Activated CD8-positive, alpha-beta T cell treated with anti-CD3 and anti-CD28 coated beads for 36 hours (primary cell): ENCODE measurements at places on chromosomes 7 and 10. TPM values are rescaled to one million over a fixed set of nuclear protein-coding genes. Genes with fewer than 3 reads are reported as not detected.

DNA sequence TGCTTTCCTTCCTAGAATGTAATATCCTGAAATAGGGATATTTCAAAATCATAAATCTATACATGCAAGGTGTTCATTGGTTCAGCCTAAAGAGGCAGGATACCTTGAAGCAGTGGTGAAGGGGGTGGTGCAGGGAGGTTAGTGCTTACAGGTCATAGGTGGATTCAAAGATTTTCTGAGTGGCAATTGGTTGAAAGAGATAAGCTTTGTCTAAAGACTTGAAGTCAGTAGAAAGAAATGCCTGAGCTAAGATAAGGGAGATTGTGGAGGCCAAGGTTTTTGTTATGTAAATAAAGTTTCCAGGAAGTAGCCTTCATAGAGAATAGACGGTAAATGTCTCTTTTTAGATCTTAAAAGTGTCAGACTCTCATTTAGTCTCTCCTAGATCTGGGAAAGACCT is 741.2 kb upstream of the ZWINT start:
- DNase-seq, result no peak
- no peaks in the 10 kb centered on the region for H3K36me3 ChIP-seq
- no peaks in the 10 kb centered on the region for H3K27me3 ChIP-seq

GRCh38 chr10:104777086-104777799 is 136.2 kb downstream of the SORCS3 start:
- peaks cover 9% of the 10 kb centered on the region for H3K27me3 ChIP-seq
- H3K36me3 ChIP-seq, result no peaks in the 10 kb centered on the region
- no peak for DNase-seq
- no peak overlapping the region for H3K4me3 ChIP-seq

GRCh38 chr7:100489824-100490223 is 6.1 kb downstream of the NYAP1 start:
- H3K4me3 ChIP-seq, result no peak overlapping the region
- peaks cover 9% of the 10 kb centered on the region for H3K4me1 ChIP-seq
- H3K36me3 ChIP-seq, result no peaks in the 10 kb centered on the region
- no peak overlapping the region for H3K27ac ChIP-seq

- no peaks in the 10 kb centered on the region for H3K27me3 ChIP-seq
- H3K36me3 ChIP-seq, result peaks cover 4% of the 10 kb centered on the region
- H3K4me3 ChIP-seq, result no peak overlapping the region
- DNase-seq, result peak; percentile 46
- peaks cover 5% of the 10 kb centered on the region for H3K4me1 ChIP-seq
- H3K27ac ChIP-seq, result no peak overlapping the region
Observed at GRCh38 chr10:124992462-124993344, 50.8 kb downstream of the ZRANB1 start.

GRCh38 chr10:44016589-44017482 is 368.1 kb downstream of the CXCL12 start:
- H3K4me1 ChIP-seq, result no peaks in the 10 kb centered on the region
- no peak overlapping the region for H3K4me3 ChIP-seq
- H3K27me3 ChIP-seq, result peaks cover 2% of the 10 kb centered on the region
- no peak overlapping the region for H3K27ac ChIP-seq

DNA sequence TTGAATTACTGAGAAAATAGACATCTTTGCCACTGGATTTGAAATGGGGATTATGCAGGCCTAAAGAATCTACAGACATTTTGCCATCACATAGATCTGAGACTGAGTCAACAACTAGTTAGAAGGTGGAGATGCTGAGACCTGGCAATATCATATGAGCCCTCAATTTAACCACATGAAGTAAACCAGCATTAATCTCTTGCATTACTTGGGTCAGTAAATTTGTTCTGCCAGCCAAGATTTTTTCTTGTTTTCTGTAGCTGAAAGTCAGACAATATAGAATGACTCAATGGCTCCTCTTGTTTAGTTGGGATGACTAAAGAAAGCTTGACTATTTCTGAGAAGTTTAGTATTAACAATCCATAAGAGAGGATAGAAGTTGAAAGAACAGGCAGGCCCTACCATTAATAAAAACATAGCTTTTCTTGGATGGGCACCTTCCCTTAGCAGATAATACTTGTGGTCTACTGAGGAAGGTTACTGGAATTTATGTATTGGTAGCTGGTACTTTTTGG is 396.7 kb upstream of the SORCS1 start:
- H3K27ac ChIP-seq, result no peak overlapping the region
- H3K27me3 ChIP-seq, result no peaks in the 10 kb centered on the region

GRCh38 chr7:96708872-96709271 is 774 bp downstream of the SEM1 start:
- H3K4me3 ChIP-seq, result peak overlapping the region; percentile 92
- peaks cover 34% of the 10 kb centered on the region for H3K4me1 ChIP-seq
- peak overlapping the region; percentile 95 for H3K27ac ChIP-seq

GRCh38 chr7:34136698-34137097 is 231.4 kb downstream of the BMPER start:
- peaks cover 1% of the 10 kb centered on the region for H3K27me3 ChIP-seq
- no peak overlapping the region for H3K4me3 ChIP-seq
- H3K36me3 ChIP-seq, result no peaks in the 10 kb centered on the region
- H3K4me1 ChIP-seq, result no peaks in the 10 kb centered on the region
- no peak overlapping the region for H3K27ac ChIP-seq
- DNase-seq, result no peak

GRCh38 chr10:69968830-69969229 is 83.8 kb upstream of the MACROH2A2 start:
- peaks cover 11% of the 10 kb centered on the region for H3K27me3 ChIP-seq
- H3K27ac ChIP-seq, result no peak overlapping the region
- no peaks in the 10 kb centered on the region for H3K36me3 ChIP-seq
- no peaks in the 10 kb centered on the region for H3K4me1 ChIP-seq

DNA sequence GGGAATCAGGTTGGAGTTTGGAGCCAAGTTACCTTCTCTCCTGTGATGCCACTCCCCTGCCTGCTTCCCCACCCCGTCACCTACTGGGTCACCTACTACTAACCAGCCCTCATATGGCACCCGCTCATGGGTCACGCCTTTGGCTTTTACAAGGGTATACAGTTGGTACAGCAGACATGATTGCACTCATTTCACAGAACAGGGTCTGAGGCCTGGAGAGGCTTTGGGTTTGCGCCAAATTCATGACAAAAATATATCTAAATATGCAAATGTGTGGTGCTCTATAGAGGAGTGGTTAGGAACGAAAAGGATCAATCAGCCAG is 10.7 kb downstream of the CRYGN start:
- H3K27me3 ChIP-seq, result no peaks in the 10 kb centered on the region
- no peak overlapping the region for H3K4me3 ChIP-seq
- no peak for DNase-seq
- no peaks in the 10 kb centered on the region for H3K36me3 ChIP-seq
- no peak overlapping the region for H3K27ac ChIP-seq

DNA sequence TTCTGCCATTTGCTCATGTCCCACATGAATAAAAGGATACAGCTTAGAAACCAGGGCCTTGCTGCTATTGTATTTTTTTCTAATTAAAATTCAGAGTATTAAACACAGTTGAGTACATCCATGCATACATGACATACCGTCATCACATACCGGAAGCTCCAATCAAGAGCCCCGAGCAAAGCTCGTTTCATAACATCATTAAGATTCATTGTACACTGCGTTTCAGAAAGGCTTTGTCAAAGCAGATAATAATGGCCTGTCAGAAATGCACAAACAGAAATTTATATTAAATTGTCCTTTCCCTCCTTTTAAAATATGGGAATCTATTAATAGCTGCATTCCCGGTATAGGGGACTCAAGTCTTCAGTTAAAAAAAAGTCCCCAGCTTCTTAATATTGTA is 103.4 kb downstream of the PRTFDC1 start:
- H3K27ac ChIP-seq, result no peak overlapping the region
- no peaks in the 10 kb centered on the region for H3K36me3 ChIP-seq
- peaks cover 2% of the 10 kb centered on the region for H3K4me1 ChIP-seq

- no peaks in the 10 kb centered on the region for H3K36me3 ChIP-seq
- H3K4me3 ChIP-seq, result no peak overlapping the region
Observed at GRCh38 chr10:43225004-43225786, 41.7 kb downstream of the RASGEF1A start.

GRCh38 chr7:39637400-39637799 is 14.0 kb downstream of the RALA start:
- H3K36me3 ChIP-seq, result peaks cover 55% of the 10 kb centered on the region
- no peak for DNase-seq
- H3K4me3 ChIP-seq, result no peak overlapping the region

GRCh38 chr10:69479240-69480067 is 28.2 kb downstream of the TSPAN15 start:
- no peak overlapping the region for H3K27ac ChIP-seq
- H3K36me3 ChIP-seq, result no peaks in the 10 kb centered on the region
- H3K4me3 ChIP-seq, result no peak overlapping the region
- DNase-seq, result no peak
- H3K4me1 ChIP-seq, result no peaks in the 10 kb centered on the region

DNA sequence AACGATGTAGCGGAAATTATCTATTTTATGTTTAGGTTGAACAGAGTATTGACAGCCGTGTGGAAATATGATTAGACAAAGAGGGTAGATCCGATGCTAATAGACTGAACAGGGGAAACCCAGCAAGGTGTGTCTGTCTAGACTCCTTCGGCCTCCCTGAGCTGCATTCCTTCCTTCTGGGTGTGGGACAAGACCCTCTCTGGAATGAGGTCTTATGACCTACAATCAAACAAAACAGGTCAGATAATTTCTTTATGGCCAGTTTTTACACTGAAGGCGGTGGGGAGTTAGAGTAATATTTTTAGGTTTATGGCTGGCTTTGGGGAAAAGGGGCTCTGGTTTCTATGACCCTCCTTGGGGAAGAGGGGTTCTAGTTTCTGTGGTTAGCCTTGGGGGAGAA is 41.2 kb downstream of the WIPF3 start:
- no peaks in the 10 kb centered on the region for H3K4me1 ChIP-seq
- no peaks in the 10 kb centered on the region for H3K36me3 ChIP-seq
- H3K27ac ChIP-seq, result no peak overlapping the region
- no peak overlapping the region for H3K4me3 ChIP-seq
- no peak for DNase-seq

DNA sequence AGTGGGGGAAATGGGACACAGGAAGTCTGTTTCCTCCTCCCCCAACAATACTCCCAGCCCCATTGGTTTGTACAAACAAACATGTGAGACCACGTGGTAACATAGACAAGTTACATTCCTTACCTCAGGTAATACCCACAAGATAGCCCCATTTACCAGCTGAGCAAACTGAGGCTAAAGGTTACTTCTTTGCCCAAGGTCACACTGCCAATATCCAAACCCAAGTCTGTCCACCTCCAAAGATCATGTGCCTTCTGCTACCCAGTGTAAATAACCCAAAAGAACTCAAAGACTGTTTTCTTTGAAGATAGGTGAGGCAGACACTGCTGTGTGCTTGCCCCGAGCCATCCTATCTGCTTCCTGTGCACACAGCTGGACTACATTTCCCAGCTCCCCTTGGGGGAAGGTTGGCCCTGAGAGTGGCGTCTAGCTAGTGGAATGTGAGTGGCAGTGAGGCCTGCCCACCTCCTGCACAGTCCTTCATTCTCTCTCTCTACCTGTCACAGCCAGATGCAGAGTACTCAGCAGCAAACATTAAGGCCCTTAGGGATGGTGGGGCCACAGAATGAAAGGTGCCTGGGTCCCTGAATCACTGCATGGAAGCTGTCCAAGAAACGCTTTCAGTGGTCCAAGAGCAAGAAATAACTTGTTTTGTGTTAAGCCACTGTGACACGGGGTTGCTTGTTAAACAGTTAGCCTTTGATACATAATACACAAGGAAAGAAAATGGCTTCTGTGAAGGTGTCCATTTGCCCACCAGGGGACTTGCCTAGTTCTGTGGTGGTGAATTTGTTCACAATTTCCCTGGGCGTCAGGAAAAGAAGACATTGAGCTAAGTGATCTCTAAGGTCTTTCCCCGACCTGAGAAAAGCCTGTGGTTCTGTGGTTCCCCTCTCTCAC is 257.7 kb upstream of the NFE2L3 start:
- peaks cover 9% of the 10 kb centered on the region for H3K27me3 ChIP-seq
- no peaks in the 10 kb centered on the region for H3K36me3 ChIP-seq
- H3K4me3 ChIP-seq, result no peak overlapping the region
- H3K27ac ChIP-seq, result no peak overlapping the region
- peaks cover 27% of the 10 kb centered on the region for H3K4me1 ChIP-seq

- no peak for DNase-seq
- H3K27me3 ChIP-seq, result no peaks in the 10 kb centered on the region
- H3K36me3 ChIP-seq, result no peaks in the 10 kb centered on the region
- no peaks in the 10 kb centered on the region for H3K4me1 ChIP-seq
- no peak overlapping the region for H3K4me3 ChIP-seq
Observed at GRCh38 chr7:47454069-47454973, 127.6 kb downstream of the TNS3 start.

GRCh38 chr7:27184337-27185012 is 557 bp downstream of the HOXA11 start:
- peak overlapping the region; percentile 59 for H3K4me3 ChIP-seq
- H3K36me3 ChIP-seq, result no peaks in the 10 kb centered on the region
- peaks cover 35% of the 10 kb centered on the region for H3K4me1 ChIP-seq

GRCh38 chr10:106711313-106711906 is 453.1 kb downstream of the SORCS1 start:
- no peaks in the 10 kb centered on the region for H3K36me3 ChIP-seq
- no peak overlapping the region for H3K4me3 ChIP-seq
- no peaks in the 10 kb centered on the region for H3K4me1 ChIP-seq
- no peaks in the 10 kb centered on the region for H3K27me3 ChIP-seq

DNA sequence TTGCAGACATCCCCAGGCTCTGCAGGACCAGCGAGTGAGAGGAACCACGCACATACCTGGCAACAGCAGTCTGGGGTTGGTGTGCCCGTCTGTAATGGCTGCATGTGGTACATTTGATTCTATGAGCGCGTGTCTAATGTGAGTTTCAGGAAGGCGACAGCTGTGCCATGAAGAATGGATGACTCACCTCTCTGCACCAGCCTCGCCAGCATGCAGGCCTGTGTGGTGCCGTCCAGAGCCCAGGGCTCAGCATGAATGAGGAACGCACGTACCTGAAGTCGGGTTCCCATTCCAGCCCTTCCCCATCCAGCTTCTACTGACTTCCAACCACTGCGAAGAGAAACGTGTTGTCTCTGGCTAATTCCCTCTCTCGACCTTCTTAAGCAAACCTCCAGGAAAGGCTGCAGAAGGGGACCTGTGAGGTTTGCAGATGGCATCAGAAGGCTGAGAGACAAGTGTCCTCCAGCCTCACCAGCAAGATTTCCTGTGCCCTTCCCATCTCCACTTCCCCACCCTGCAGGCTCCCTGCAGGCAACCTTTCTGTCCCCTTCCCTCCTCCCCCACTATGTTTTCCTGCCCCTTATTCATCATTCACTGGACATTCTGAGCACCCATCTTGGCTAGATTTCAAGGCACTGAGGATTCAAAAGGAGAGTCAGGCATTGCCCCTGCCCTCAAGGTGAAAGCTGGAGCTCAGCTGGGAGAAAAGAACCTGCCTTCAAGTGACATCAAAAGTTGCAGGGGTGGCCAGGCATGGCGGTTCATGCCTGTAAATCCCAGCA is 54.3 kb downstream of the ASB13 start:
- no peak for DNase-seq
- H3K4me3 ChIP-seq, result no peak overlapping the region
- H3K27ac ChIP-seq, result no peak overlapping the region
- H3K27me3 ChIP-seq, result no peaks in the 10 kb centered on the region
- no peaks in the 10 kb centered on the region for H3K4me1 ChIP-seq

GRCh38 chr10:2957785-2958184 is 109.6 kb upstream of the PFKP start:
- no peak overlapping the region for H3K27ac ChIP-seq
- DNase-seq, result no peak
- H3K36me3 ChIP-seq, result no peaks in the 10 kb centered on the region
- H3K4me1 ChIP-seq, result no peaks in the 10 kb centered on the region
- peaks cover 20% of the 10 kb centered on the region for H3K27me3 ChIP-seq

GRCh38 chr7:95357623-95358022 is 33.3 kb upstream of the PON1 start:
- no peak for DNase-seq
- H3K36me3 ChIP-seq, result no peaks in the 10 kb centered on the region
- H3K4me3 ChIP-seq, result no peak overlapping the region
- peaks cover 7% of the 10 kb centered on the region for H3K27me3 ChIP-seq
- no peak overlapping the region for H3K27ac ChIP-seq

Gene BTBD16
- not detected for total RNA-seq

Gene TIMM23B
- 17.4 TPM for total RNA-seq

Gene GJC3
- 0.47 TPM for total RNA-seq

Gene BPGM
- total RNA-seq, result 11.2 TPM

Gene ZNF853
- total RNA-seq, result 1.3 TPM

Gene GHRHR
- total RNA-seq, result not detected
